ENCODE measurements at places on chromosomes 16 and 17. TPM values are rescaled to one million over a fixed set of nuclear protein-coding genes. Genes with fewer than 3 reads are reported as not detected.

GRCh38 chr16:4472880-4473279 is 1.5 kb downstream of the NMRAL1 start:
- DNase-seq = no peak

GRCh38 chr17:18848501-18848900 is 9.4 kb upstream of the PRPSAP2 start:
- no peak for DNase-seq

DNA sequence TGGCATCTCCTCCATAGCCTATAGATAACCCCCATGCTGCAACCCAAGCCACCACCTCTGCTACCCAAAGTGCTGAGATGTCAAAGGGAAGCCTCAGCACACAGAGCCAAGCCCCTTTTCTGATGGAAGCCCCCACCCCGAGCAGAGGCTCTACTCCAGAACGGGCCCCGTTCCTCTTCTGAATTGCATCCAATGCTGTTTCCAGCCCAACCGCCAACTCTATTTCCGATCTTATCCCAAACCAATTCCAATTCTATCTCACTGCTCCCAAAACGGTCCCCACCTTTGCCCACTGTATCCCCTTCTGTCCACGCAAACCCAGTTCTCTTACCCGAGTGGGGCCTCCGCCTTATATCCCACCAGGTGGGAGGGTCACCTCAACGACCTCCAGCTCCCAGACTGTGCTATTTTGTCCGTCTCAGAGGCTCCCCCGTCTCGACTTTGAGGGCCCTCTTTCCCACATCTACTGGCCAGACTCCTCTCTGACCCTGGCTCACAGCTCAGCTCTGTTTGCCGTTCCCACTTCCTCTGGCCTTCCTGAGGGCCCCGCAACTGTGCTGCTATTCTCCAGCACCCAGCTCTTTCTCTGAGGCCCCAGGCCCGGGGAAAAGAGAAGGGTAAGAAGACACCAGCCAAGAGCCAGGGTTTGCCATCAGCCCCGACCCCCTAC is 487 bp downstream of the SRL start:
- no peak for DNase-seq

GRCh38 chr17:76827736-76828135 is 40.5 kb upstream of the MGAT5B start:
- no peak for DNase-seq

- peak; percentile 79 for DNase-seq
Measured at GRCh38 chr17:47695429-47696376, 1.7 kb downstream of the TBKBP1 start.

DNA sequence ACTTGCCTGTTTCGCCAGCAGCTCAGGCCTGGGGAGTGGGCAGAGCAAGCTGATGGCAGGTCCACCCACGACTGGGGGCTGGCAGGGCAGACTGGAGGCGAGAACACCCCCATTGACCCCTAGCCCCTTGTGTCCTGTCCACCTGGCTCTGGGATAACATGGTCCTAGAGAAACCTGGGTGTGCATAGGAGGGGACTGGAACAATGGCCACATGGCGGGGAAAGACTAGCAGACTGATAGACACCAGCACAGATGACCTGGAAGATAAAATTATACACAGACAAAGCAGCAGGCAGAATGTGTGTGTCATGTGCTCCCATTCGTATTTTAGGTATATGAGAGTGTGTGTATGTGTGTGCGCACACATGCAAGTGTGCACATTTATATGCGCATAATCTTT is 23.5 kb downstream of the NUBP1 start:
- DNase-seq = no peak

GRCh38 chr16:63337264-63337663 is 1301.0 kb upstream of the CDH8 start:
- no peak for DNase-seq

DNA sequence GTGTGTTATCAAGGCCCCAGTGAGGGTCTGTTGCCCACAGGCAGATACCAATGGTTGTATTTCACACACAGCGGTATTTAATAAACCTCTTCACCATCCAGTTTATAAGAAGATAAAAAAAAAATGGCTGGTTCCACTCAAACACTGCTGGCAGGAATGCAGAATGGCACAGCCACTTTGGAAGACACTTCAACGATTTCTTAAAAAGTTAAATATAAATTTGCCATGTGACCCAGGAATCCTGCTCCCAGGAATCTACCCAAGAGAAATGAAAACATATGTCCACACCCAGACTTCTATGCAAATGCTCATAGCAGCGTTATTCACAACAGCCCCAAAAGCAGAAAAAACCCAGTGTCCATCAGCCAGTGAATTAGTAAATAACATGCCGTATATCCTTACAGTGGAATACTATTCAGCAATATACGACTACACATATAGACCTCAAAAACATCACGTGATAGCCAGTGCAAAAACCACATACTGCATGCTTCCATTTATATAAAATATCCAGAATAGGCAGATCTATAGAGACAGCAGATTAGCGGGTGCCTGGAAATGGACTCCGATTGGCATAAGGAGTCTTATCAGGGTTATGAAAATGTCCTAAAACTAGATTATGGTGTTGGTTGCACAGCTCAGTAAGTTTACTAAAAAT is 38.7 kb downstream of the XYLT1 start:
- no peak for DNase-seq

DNA sequence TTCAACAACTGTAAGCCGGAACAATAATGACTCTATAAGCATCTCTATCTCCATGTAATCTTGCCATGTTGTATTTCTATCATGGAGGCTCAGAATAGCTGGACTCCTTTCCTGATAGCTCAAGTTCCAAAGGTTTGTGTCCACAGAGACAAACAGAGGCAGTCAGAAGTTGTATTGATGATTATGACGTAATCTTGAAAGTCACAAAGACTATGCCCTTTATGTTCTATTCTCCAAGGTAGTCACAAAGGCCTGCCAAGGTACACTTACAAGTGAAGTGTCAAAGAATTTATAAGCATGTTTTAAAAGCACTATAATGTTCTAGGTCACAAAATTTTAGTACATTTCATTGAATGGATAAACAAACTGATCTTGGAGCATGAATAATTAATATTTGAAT is 542.2 kb downstream of the CDH11 start:
- DNase-seq = no peak

- DNase-seq = peak; percentile 8
Measured at GRCh38 chr17:5126719-5127488, 11.1 kb downstream of the USP6 start.

DNA sequence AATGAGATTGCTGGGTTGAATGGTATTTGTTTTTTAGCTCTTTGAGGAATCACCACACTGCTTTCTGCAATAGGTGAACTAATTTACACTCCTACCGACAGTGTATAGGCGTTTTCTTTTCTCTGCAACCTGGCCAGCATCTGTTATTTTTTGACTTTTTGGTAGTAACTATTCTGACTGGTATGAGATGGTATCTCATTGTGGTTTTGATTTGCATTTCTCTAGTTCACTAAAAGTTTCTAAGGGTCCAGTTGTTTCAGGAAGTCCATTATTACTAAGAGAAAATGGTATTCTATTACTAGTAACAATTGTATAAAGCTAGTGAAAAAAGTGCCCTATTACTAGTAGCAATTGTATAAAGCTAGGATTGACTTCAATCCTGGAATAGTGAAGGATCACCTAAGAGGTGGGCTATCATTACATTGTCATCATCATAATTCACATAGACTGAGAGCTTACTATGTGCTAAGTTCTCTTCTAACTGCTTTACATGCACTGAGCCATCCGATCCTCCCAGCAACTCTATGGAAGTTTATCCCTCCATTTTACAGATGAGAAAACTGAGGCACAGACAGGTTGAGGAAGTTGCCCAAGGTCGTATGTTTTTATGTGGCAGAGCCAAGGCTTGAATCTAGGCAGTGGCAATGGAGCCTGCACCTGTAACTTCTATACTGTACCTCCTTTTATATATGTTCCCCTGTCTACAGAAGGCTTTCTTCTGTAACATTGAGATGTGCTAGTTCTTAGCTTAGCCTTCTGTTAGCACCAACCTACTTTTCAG is 13.4 kb upstream of the SMIM36 start:
- DNase-seq = no peak

GRCh38 chr17:48505788-48506187 is 25.0 kb downstream of the HOXB1 start:
- DNase-seq = no peak

- no peak for DNase-seq
Measured at GRCh38 chr16:582614-583331, 7.1 kb upstream of the RAB40C start.

GRCh38 chr17:7818746-7819645 is 15.0 kb upstream of the KDM6B start:
- no peak for DNase-seq

DNA sequence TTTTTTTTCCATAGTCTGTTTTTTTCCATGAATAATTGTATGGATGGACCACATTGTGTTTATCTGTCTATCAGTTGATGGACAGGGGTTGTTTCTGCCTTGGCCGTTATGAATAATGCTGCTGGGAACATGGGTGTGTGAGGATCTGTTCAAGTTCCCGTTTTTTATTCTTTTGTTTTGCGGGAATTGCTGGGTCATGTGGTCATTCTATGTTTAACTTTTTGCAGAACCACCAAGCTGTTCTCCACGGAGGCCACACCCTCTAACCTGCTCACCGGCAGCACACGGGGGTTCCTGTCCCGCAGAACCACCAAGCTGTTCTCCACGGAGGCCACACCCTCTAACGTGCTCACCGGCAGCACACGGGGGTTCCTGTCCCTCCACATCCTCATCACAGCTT is 5.9 kb upstream of the MSLN start:
- no peak for DNase-seq

DNA sequence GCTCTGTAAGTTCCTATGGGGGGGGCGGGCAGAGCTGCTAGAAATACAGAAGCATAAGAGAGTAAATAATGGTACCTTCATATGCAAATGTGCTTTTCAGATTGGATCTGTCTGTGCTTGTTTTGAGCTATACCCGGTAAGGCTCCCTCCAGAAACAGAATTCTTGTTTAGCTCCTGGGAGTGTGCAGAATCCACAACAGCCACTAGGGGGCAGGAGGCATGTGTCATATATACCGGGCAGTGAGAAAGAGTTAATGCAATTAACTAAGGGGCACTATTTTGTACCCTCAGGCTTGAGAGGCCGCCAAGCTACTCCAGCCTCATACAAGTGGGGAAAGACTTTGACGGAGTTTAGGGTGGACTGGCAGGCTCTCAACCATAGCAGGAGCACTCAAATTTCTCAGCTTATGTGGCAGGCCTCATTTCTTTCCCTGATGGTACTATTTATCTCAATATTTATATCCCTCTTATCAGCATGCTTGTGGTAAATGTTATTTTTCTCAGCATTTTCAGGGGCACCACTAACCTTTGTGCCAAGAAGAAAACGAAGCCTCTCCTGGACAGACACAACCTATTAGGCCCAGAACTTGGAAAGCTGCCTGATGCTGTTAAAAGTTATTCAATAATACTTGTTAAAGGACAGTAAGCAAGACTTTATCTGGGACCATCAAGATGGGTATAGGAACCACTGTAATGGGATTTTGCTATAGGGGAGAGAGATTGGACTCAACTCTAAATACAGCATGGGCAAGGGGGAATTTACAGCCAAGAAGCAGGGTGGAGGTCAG is 10.7 kb upstream of the CENPV start:
- DNase-seq = peak; percentile 68

DNA sequence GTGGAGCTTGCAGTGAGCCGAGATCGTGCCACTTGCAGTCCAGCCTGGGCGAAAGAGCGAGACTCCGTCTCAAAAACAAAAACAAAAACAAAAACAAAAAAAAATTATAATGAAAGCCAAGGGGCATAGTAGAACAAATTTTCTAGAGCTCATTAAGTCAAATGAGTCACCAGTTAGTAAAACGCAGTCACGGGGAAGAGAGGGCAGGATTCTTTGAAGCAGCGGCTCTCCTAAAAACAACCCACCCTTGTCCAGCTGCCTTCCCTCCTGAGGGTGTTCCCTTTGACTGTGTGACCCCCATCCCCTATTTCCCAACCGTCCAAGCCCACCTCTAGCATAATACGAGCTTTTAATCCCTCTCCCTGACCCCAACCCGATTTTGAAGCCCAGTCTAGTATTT is 44.1 kb upstream of the STH start:
- no peak for DNase-seq

DNA sequence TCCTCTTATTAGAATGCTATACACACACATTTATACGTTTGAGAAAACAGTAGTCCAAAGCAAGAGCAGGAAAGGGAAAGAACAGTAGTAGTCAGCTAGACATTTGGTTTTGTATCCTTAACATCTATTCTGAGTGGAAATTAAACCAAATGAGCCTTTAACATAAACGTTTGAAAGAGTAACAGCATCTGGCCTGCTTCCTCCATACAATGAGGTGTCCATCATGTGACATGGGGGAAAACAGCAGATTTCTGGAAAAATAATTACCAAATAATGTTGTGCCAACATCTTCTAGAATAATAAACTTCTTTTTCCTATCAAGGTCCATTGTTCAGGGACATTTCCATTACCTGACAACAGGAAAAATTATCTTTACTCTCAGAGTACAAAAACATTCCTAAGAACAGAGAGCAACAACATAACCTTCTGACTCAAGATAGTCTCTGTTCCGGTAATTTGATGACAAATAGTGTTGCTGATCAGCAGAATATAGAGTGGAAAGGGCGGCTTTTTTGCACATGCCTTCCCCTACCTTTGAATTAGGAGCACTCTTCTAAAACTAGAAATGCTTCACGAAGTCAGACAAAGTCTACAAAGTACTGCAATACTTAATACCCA is 20.2 kb downstream of the CYTH1 start:
- no peak for DNase-seq

- no peak for DNase-seq
Measured at GRCh38 chr16:72216767-72217166, 44.8 kb upstream of the PMFBP1 start.

HID1 gene
- polyA plus RNA-seq = 6.7 TPM

TMIGD1 gene
- not detected for polyA plus RNA-seq

GPR142 gene
- not detected for polyA plus RNA-seq

TVP23C gene
- polyA plus RNA-seq = 4.5 TPM

ZFPM1 gene
- polyA plus RNA-seq = 6.3 TPM

MMP15 gene
- polyA plus RNA-seq = 45.3 TPM

ARL5C gene
- not detected for polyA plus RNA-seq

UBB gene
- 932 TPM for polyA plus RNA-seq

TERB1 gene
- polyA plus RNA-seq = not detected

ECI1 gene
- 340 TPM for polyA plus RNA-seq

LGALS9B gene
- not detected for polyA plus RNA-seq

TP53TG3B gene
- polyA plus RNA-seq = not detected
